HS-5 (cell line): ENCODE measurements at places on chromosomes 6 and 20.

- DNase-seq = no peak
Measured at GRCh38 chr20:21361266-21361665, 36.1 kb downstream of the NKX2-4 start.

DNA sequence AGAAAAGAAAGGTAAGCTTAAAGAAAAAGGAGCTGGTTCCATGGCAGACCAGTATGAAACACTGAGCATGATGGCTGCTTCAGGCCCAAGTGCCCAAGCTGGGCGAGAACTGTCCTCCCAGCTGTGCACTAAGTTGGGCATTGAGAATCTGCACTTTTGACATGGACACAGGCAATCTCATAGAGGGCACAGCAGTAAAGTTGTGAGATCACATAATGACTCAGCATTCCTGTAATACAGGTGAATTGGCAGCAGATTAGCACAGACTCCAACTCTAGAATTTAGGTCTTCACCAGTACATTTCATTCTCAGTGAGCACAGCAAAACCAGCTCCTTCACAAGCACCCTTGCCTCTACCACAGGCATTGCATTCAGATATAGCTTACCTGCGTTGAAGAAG is 343.4 kb downstream of the PKHD1 start:
- no peak for DNase-seq

- no peak for DNase-seq
Measured at GRCh38 chr6:92748131-92748530, 671.2 kb downstream of the EPHA7 start.

DNA sequence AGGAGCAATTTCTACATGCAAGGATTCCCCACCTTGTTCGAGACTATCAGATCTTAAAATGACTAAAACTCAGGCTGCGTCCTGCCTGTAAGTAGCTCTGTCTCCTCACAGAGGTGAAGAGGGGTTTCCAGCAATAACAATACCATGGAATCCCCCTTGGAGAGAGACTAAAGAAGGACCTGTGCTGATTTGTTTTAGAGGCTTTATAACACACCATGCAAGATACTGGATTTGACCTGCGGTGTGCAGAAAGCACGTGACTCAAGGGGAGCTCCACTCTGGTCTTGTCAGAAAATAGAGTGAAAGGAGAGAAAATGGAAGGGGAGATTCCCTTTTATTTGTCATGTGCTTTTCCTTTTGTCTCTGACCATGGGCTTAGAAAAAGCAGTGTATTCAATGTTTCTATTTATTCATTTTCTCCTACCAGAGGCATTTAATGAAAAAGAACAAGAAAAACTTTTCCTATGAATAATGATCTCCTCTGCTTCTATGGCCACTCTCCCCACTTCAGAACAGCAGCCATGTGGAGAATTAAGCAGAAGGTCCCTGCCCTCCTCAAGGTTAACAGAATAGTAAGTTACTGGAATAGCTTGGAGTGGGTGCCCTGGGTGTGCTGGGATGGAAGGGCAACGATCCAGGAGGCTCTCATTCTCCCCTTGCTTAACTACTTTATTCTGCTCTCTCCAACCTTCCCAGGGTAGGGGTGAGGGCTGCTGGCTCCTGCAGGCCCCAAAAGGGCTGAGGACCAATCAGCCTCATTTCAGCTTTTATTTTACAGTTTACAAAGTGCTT is 19.2 kb upstream of the MRPS10 start:
- no peak for DNase-seq

DNA sequence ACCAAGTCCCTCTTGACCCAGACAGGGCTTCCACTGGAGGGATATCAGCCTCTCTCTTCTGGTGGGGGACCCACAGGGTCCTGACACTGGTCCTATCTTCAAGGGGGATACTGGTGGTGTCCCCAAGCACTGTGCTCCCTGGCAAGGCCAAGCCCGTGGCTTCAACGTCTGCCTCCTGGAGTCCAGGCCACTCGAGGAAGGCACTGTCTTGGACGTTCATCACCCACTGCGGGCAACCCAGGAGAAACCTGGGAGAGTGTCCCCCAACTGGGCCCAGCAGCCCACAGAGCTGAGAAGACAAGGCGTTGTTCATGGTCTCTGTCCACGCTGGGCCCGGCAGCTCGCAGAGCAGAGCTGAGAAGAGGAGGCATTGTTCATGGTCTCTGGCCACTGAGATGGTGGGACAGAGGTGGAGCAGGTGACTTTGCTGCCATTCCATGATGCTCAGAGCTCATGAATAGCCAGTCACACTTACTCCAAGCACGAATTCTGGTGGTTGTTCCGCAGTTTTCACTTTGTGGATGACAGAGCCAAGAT is 37.5 kb upstream of the FRMD1 start:
- DNase-seq = no peak

- DNase-seq = no peak
Measured at GRCh38 chr20:59576216-59576953, 28.0 kb upstream of the PHACTR3 start.
